CD4-positive, alpha-beta T cell treated with Interleukin-1 beta for 1 hour (primary cell): ENCODE measurements at places on chromosomes 6 and 20.

DNA sequence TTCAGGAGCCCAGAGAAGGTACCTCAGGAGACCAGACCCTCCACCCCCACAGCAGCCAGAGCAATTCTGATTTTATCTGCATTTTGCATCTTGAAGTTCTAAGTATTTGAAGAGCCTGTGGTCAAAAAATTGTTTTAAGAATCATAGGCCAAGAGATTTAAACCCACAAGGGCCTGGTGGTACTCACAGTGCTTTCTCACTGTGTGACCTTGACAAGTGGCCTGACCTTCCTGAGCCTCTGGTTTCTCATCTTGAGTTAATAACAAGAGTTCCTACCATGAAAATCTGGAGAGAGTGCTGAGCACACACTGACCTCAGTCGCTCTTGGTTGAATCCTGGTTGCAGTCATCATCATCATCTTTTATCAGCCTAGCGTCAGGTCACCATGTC is 45.4 kb upstream of the ID1 start:
- no peak for DNase-seq

GRCh38 chr20:45523821-45524220 is 8.4 kb upstream of the SPINT3 start:
- no peak for DNase-seq

DNA sequence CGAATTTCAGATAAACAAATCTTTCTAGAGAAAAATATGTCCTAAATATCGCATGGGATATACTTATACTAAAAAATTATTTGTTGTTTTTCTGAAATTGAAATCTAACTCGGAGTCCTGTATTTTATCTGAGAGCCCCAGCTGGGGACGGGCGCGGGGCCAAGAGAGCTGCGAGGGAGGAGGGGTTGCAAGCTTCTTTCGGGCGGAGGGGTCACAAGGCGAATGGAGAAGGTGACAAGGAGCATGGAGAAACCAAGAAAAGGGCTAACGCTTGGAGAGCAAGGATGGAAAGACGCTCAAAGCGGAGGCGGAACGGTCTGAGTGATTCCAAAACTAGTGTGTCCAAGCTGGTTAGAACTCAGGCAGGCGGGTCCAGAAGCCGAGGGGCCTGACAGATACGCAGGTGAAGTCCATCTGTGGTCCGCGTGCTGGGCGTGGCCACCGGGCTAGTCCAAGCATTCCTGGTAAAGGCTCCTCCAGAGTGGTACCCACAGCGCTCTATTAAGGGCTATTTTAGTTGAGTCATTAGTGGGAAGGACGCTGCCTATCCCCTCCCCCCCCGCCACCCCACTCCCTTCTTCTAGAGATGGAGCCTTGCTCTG is 41.5 kb upstream of the ZNFX1 start:
- no peak for DNase-seq

DNA sequence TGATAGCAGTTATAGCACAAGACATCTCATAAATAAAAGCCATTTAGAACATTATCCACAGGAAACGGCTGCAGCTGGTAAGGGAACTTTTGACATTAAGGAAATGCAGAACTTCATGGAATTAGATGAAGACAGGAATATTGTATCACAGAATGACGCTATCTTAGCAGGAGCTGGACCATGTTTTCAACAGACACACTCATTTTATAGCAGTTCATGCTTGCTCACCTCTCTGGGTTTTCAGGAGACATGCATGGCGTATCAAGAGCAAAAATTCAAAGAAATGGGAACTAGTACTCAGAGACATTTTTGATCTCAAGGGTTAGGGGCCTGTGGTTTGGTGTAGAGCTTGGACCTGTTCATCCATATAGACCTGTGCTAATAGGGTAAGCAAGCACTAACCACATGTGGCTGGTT is 125.0 kb downstream of the FYN start:
- no peak for DNase-seq

DNA sequence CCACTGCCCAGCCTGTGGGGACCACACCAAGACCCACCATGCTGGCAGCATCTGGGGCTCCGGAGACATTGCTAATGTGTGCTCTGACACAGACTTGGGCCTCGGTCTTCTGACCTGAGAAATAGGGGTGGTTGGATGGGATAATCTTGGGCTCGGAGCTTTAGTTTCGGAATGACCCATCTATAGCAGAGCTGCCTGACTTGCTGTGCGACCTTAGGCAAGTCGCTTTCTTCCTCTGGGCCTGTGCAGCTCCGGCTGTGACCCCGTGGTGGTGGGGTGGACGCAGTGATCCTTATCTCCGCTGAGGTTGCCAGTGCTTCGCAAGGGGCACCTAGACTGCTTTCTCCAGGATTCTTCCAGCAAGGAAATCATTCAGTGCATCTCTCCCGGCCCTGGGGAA is 43.7 kb downstream of the CEBPB start:
- no peak for DNase-seq

GRCh38 chr6:39546731-39547130 is 178.5 kb downstream of the KIF6 start:
- DNase-seq: no peak

GRCh38 chr6:94813806-94814205 is 763.5 kb upstream of the MANEA start:
- no peak for DNase-seq

- DNase-seq: no peak
Observed at GRCh38 chr6:105545947-105546731, 143.3 kb upstream of the PREP start.
